ENCODE measurements at places on chromosomes 2 and 18.

DNA sequence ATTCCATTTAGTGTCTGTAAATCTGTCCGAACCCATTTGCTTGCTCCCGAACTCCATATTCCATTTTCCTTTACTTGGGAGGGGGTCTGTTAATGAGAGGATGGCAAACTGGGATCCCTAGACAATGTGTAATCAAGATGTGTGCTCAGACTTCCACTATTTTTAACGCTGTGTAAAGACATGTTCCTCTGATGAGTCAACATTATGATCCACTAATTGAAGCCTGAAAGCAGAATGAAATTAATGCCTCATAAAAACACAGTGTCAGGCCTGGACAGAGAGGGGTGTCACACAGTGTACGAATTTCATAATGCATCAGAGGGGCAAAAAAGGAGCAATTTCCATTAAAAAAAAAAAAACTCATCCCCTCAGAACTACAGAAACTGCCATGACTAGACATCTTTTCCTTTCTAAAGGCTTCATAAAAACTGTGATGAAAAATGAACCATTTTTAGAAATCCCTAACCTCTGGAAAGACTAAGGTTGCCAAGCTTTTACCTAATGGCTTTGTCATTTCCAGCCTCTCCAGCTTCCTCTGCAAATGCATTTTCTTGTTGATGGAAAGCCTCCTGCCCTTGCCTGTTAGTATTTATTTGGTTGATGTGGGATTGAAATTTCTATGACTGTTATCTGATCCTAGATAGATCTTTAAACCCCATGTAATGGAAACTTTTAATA is 209.2 kb upstream of the DCC start:
- no peak for DNase-seq

GRCh38 chr18:23761941-23762340 is 72.7 kb downstream of the LAMA3 start:
- no peak for DNase-seq

GRCh38 chr2:172613615-172614231 is 57.8 kb downstream of the PDK1 start:
- no peak for DNase-seq

DNA sequence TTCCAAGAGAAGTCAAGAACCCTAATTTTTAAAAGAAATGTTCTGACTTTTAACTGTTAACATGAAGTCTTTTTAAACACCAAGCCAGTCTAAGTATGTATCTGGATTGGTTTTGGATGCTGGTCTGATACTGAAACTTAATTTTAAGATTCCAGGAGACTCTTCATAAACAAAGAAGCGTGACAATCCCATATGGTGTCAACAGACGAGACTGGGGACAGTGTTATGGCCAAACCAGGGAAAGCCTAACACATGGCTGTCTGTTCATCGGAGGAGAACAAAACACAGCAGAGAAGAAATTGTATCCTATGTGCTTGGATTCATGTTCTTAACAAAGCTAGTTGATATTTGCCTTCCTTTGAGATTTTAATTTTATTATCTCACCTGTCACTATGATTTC is 80.5 kb upstream of the UPP2 start:
- no peak for DNase-seq

GRCh38 chr18:2918761-2919550 is 72.2 kb downstream of the EMILIN2 start:
- DNase-seq, result no peak

DNA sequence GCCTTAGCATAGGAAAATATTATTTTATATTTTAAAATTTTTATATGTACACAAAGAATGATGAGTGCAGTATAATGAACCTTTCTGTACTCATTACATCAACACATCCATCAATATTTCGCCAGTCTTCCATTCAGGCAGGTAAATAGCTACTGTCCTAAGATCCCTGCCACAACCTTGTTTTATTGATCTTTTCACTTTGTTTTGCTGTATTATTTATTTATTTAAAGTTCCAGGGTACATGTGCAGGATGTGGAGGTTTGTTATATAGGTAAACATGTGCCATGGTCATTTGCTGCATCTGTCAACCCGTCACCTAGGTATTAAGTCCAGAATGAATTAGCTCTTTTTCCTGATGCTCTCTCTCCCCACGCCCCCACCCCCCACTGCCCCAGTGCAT is 64.6 kb downstream of the INHBB start:
- no peak for DNase-seq

DNA sequence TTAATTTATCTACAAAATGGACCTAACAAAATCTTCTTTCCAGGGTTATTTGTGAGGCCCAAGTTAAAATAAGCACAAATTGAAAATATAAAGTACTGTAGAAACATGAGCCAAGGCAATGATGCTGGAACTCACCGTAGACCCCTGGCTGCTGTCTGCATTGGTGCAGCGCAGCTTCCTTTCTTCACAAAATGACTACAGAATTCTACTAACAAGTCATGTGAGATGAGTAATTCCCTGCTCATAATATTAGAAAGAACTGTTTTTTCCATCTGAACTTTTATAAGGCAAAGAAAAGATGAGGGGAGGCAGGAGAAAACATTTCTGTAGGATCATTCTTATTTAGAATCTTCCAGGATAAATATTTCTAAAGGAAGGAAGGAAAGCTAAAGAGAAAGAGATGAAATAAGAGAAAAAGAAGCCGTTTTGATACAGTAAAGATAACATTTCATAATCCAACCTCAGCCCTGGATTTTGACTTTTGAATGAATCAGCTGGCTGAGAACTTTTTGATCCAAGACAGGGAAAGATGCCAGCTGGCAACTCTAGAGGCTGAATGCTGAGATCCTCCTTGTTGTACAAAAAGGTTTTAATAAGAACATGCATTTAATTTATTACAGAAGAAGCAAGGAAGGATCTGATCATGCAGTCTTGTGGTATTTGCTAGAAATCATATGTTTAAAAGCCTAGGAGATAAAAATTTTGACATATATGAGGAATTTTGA is 183.9 kb upstream of the KLHL14 start:
- peak; percentile 77 for DNase-seq

DNA sequence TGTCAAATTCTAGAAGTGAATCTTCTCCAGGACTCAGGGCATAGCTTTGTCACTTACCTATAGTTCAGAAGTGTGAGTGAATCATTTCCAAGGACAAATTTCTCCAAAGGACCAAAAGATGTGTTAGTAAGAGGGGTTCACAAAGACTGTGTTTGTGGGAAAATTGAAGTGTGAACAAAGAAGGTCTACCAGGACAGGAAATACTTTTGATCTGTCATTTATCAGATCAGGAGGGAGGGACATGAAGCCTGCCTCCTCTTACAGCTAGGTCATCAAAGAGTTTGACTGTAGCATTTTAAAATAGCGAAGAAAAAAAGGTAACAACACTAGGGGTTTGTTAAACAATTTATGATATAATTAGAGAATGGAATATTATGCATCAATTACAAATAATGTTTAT is 2.0 kb upstream of the CD28 start:
- DNase-seq, result no peak

GRCh38 chr2:40037303-40037702 is 258.2 kb upstream of the THUMPD2 start:
- DNase-seq, result no peak

DNA sequence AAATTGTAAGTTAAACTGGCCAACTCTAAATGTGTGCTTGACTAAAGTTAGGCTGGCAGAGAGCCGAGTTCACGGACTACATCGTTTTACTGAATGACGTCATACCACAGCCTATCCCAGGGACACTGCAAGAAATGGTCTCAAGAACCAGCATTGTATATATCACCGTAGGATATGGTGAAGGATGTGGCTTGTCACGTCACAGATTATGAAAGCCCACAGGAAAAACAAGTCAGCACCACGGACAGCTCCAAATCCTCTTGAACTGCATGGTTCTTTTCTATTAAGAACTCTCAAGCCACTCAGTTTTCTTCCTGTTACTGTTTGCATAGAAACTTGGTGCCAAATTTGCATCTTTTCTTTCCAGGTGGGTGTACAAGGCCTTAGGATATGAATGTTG is 85.1 kb upstream of the ACAA2 start:
- DNase-seq, result peak; percentile 74

DNA sequence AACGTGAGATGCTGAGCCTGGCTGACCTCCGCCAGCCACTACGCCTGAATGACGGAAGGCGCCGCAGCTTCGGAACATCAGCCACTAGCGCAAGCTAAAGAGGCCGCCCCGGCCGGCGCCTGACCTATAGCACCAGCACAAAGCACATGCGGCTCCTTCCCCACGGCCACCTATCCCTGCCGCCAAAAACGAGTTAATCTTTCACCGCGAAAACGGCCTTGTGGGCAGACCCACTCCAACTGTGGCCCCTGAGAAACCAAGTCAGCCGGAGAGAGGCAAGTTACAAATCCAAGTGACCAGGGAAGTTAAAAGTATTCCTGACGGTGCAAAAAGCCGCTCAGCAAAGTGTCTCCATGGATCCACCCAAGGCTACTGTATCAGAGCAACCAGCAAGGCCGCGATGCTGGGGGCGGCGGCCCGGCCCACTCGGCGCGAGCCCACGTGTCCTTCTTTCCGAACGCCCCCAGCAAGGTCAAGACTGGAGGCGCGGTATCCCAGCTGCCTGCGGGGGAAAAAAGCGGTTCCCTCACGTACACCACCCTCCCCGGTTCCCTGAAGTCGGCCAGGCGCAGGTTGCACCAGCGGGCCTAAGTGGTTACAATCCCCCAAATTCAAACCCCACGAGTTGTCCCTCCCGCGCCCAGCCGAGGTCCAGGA is 575 bp downstream of the HSPD1 start:
- DNase-seq, result peak; percentile 75

- no peak for DNase-seq
These were observed 469.8 kb upstream of the ZEB2 start for GRCh38 chr2:144989579-144990270.
